Inflammatory macrophage treated with lipopolysaccharide for 1 hour (primary cell): ENCODE measurements at places on chromosomes 1 and 21.
A peak's percentile ranks its signal among the peaks of the same experiment; 100 is the strongest.

DNA sequence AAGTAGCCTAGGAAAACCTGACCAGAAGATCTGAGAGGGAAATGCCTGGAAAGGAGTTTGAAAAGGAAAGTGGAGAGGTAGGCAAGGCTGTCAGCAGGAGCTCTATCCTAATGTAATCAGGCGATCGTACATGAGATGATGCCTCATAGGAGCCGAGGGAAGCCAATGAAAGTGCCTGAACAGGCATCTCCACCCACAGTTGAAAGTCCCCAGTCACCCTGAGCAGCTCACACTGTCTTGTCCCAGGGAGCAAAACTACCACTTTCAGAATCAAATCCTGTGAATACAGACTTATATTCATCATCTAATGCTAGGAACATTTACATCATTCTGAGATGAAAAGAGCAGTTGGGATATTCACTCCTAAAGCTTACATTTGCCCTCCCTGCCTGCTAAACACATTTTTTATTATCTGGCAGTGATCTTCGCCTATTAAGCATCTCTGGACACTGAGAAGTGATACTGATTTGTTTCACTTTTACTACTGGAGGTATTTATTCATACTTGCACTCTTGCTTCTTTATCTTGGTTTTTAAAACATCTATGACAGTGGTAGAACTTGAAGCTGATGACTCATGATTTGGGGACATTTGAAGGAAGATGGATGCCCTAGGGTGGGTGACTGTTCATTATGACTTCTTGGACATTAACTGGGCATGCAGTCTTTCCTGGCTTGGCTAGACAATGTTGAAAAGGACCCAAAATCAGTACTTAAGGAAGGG, 221.6 kb downstream of the SEC16B start:
- DNase-seq, result no peak

- DNase-seq, result no peak
Measured at GRCh38 chr21:43783098-43783700, 6.2 kb upstream of the RRP1 start.

DNA sequence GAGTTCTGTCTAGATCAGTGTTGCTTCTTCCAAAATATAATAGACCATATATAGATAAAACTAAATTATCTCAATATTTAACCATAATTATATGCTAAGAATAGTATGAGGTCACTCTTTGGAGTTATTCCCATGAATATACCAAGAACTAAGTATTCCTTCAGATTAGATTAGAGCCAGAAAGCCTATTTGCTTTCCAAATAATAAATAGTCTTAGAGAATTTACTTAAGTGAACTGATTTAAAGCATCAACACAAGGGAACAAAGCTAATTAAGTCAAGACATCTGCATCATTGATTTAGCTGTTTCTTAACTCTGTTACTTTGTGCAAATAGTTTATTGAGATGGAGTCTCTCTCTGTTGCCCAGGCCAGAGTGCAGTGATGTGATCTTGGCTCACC, 35.7 kb downstream of the FNBP1L start:
- no peak for DNase-seq

DNA sequence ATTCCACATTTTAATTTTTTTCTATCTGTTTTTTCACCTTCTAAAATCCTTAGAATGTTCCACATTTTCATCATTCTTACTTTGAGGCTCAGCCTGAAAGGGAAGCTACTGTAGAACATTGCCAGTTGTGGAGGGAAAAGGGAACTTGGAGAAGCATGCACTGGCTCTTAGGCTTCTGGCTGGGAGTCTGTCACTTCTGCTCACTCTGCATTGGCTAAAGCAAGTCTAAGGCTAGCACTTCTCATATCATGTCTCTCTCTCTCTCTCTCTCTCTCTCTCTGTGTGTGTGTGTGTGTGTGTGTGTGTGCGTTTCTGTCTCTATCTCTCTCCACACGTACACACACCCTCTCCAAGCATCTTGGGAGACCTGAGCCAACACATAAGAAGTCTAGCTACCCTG, 49.6 kb upstream of the ADAR start:
- DNase-seq, result peak; percentile 37

DNA sequence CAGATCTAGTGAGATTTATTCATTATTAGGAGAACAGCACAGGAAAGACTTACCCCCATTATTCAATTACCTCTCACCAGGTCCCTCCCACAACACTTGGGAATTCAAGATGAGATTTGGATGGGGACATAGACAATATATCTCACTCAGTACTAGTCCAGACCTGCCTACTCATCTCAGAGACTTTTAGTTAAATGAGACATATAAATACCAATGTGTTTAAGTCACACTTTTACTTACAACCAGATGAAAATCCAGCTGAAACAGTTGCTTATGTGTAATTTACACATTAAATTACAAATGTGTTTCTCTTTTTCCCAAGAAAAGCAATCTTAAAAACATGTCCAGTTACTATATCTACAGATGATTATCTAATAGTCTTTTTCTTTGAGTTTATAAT, 1145.6 kb downstream of the KCNT2 start:
- no peak for DNase-seq

GRCh38 chr1:37954316-37954971, 7.6 kb upstream of the INPP5B start:
- DNase-seq, result no peak
